C1 segment of cervical spinal cord (tissue), 14 donors: ENCODE measurements at places on chromosomes 1 and 21.

DNA sequence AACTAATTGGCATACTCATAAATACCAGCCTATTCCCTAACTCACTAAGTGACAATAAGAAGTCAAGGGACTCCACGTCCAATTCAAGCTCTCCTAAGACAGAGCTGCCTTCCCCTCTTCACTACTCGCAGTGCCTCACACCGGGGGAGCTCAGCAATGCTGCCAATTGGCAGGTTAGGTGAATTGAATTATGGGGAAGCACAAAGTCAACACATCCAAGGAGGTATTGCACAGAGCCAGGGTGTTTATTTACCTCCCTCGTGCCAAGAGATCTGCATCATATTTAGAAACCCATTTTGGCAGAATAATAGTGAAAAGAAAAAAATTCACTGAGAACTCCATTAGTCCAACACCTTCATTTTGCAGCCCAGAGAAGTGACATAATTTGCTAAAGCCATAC is 20.4 kb upstream of the TNR start:
- no peak for DNase-seq

DNA sequence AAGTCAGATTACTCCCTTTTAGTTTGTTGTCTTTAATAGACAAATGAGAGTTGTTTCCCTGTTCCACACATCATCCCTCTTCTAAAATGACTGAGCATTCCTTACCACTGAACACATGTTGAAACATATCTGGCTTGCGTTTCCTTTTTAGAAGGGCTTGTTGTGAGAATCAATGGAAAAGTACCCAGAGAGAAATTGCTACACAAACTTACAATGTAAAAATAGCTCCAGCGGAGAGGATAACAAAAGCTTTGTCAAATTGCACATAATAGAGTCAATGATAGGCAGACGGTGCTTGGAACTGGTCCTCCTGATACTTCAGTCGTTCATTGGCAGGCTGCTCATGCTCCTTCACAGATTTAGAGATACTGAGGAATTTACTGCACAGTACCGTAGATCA is 123.9 kb downstream of the CYYR1 start:
- DNase-seq: no peak

- DNase-seq: no peak
These were observed 35.6 kb upstream of the MAB21L3 start for GRCh38 chr1:116075575-116075974.

DNA sequence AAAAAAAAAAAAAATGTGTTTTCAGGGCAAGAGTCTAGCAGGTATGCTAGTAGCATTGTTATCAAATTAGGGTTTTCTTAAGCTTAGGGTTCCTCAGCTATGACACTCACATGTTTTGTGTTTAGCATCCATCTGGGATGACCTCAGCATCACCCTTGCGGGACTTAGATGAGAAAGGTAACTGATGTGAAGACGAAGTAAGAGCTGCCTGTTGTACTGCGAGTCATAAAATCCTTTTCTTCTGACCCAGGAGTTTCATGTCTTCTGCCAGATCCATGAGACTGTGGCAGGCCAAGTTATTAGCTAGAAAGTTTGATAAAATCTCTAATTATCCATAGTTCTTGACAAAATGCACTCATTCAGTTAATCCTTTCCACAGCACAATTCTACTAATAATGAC is 1251.1 kb downstream of the AMY1C start:
- DNase-seq: no peak

DNA sequence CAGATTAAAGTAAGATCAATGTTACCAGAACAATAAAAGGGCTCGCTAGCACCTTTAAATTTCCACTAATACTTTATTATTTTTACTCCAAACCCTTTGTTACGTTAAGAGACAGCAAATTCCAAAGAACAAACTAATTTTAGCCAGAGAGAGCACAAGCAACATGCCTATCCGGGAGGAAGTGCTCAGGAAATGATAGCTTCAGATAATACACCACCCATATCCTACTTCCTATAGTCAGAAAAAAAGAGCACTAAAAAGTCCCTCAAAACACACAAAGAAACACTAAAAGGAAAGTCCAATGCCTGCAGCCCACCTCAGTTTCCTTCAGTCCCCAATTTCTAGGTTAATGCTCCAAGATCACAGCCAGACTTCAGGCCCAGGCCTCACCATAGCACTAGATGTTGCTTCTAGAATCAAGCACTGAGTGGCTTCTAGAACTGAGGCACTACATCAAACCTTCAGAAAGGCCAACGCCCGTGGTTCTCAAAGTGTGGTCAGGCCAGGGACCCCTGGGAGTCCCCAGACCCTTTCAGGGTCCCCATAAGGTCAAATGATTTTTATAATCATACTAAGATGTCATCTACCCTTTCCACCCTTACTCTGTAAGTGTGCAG is 142.6 kb downstream of the PSMG1 start:
- DNase-seq: no peak

GRCh38 chr1:84919461-84919970 is 26.5 kb upstream of the LPAR3 start:
- no peak for DNase-seq

DNA sequence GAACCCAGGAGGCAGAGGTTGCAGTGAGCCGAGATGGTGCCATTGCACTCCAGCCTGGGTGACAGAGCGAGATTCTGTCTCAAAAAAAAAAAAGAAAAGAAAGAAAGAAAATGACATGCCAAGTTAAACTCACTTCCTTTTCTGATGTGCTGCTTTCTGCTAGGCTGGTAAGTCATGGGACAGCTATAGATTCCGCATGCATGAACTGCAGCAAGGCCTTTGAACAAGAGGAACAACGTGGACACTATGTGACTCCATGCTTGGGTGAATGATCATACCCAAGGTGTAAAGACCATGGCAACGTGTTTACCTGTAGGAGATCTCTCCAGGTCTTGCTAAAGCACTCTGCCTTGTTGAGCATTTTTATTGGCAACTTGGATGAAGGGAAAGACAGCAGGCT is 10.3 kb upstream of the TTF2 start:
- DNase-seq: peak; percentile 5

DNA sequence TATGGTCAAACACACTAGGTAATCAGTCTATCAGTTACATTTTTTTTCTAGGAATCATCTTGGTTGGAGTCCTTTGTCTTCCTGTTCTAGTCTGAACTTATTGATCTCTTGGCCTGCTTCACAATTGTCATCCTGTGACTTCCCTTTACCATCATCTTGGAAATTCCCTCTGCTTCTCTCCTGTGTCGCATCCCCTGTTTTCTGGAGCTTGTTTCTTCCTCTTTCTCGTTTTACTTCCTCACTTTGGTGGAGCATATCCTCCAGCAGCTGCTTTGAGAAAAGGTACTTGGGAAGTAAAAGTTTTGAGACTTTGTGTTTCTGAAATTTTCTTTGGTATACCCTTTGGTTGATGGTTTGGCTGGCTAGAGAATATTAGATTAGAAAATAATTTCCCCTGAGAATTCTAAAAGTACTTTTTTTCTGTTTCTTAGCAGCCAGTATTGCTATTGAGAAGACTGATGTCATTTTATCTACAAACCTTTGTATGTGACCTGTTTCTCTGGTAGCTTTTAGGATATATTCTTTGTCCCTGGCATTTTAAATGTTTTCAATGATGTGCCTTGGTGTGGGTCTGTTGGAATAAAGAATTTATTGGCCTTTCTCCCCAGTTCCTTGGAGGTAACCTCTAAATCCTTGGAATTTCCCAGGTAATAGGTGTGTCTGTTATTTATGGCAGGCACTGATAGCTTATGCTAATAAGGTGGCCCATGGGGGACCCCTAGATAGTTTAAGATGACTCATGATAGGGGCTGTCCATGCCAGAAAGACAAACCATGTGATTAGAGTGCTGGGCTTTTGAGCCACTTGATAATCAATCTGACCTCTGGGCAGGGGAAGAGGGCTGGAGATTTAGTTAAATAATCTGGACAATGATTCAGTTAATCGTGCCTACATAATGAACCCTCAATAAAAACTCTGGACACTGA is 6.1 kb upstream of the MYCL start:
- DNase-seq: no peak

DNA sequence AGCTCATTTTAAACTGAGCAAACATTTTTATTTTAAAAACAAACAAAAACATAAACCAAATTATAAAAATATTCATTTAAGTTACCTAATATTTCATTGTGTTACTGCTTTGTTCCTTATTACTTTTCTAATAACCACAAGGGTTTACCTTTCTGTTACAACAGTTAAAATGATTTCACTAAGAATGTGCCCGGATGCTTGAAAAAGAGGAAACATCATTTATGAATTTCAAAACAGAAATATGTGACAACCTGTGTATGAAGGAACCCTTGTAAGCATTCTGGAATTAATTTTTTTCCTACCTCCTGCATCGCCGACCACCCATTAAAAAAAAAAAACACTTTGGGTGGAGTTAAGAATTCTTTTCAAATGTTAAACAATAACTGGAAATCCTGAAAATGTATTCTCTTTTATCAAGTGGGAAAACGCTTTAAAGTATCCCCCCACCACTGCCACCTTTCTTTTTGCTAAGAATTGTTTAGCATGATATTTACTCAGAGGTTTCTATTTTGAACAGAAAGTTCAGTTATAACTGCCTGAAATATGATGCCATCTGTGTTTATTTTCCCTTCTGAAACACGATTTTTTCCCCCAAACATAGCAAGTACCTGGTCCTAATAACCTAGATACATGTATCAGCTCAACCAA is 9.1 kb downstream of the CYYR1 start:
- no peak for DNase-seq

DNA sequence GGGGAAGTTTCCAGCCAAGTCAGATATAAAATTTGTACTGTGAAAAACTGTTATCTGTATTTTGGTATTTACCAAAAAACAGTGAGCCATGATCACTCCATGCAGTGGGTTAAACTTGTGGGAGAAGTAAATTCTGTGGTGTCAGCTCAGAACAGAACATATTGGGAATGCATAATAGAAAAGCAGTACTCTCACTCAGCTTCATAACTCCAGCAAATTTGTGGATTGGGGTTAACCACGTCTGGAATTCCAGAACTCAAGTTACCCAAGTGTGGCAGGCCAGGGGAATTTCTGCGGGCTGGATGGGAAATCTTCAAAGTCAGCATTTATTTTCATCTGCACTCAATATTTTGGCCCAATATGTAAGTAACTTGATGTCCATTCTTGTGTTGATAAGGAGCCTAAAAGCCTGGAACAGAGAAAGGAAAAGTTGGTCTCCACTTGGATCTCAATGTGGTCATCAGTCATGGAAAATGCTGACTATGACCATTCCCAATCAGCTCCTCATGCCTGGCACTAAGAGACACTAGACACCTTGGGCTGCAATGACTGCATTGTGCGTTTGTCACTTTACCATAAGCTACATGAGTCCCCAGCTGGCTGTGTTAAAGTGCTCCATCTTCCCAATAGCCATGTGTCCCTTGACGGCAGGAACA is 39.1 kb upstream of the ENAH start:
- DNase-seq: no peak

GRCh38 chr1:63936276-63936675 is 162.5 kb downstream of the ROR1 start:
- DNase-seq: no peak

GRCh38 chr1:217812175-217812574 is 181.0 kb downstream of the SPATA17 start:
- DNase-seq: no peak

GRCh38 chr1:243739335-243740003 is 110.6 kb downstream of the AKT3 start:
- no peak for DNase-seq

DNA sequence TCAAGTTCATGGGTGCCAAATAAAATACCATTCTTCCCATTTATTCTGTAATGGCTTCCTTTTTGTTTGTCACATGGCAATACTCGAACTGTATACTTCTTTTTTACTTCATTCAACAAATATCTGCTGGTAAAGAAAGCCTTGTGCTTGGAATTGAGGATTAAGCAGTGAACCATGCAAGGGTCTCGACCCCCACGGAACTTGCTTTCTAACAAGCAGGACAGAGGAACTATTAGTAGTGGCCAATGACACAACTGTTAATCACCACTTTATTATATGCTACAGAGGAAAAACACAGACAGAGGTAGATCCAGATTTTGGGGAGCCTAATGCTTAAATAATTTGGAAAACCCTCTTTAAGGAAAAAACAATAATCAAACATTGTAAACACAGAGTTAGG is 542.2 kb downstream of the DPYD start:
- DNase-seq: no peak

- DNase-seq: no peak
These were observed 228.7 kb upstream of the CAMK1G start for GRCh38 chr1:209354840-209355165.

DNA sequence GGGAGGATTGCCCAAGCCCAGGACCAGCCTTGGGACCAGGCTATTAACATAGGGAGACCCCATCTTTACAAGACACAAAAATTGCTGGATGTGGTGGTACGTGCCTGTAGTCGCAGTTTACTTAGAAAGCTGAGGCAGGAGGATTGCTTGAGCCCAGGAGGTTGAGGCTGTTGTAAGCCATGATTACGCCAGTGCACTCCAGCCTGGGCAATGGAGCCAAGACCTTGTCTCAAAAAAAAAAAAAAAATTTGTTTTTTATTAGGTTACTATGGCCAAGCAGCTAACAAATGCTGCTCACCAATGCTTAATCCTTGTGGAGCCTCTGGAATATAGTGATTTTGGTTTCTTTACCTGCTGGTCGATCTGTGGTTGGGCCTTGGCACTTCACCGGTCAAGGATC is 8.8 kb downstream of the ARID1A start:
- DNase-seq: no peak

GRCh38 chr1:34984435-34984792 is 733 bp downstream of the TMEM35B start:
- no peak for DNase-seq

DNA sequence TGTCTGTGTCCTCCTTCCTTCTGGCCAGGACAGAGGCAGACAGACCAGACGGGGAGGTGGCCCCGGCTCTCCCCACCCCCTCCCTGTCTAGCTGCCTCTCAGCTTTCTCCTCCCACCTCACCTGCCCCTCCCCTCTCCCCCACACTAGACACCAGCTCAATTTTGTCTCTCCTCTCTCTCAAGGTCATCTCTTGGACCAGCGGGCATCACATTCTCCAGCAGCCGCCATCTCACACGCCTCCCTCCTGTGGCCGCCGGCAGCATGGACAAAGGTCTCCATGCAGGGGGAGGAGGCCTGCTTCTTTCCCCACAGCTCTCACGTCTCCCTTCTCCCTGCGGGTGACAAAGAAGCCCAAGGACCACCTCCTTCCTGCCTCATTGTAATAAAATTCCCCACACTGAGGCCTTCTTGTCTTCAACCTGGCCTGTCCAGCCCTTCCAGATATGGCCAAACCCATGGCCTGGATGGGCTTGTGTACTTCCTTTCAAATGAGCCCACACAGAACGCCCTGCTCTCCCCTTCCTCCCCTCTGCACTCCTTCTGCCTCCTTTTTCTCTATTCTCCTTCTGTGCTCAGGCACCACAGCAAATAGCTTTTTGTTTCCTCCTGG is 14.6 kb downstream of the OPTC start:
- DNase-seq: no peak
